ENCODE measurements at places on chromosomes 7 and 10.
A peak's percentile ranks its signal among the peaks of the same experiment; 100 is the strongest.

GRCh38 chr10:125062227-125062913, 98.0 kb downstream of the CTBP2 start:
- ATAC-seq: no peak

DNA sequence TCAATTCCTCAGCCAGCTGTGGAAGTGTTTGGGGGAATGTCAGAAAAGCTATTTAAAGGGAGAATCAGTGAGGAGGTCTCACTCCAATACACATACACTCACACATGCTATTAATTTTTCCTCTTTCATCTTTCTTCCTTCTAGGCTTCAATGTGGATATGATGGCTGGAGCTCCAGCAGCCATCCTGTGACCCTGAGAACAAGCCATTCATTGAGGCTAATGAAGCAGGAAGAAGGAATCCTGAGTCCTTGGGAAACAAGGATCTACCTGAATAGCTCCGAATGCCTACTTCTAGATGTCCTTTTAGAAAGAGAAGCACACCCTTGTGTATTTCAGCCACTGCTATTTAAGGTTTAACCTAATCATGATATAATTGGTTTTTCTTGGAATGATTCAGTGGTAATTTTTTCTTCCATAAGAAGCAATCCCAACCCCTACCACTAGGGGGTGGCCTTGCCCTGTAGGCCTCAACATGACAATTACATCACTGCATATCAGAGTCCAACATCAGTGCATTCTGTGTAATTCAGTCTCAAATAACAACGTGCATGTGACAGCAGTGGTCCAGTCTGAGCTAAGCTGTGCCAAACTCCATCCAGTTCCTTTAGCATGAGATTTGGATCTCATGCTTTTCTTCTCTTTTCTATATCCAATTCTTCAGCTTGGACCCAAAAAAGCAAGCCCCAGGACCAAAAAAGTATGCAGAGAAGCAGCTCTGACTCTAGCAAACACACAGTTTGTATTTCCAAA, 85.3 kb upstream of the ANKRD1 start:
- ATAC-seq: peak; percentile 81

GRCh38 chr7:141515941-141516340, 35.3 kb upstream of the AGK start:
- ATAC-seq: no peak

- ATAC-seq: no peak
These were observed 21.3 kb downstream of the CYP2W1 start for GRCh38 chr7:1004018-1004852.

DNA sequence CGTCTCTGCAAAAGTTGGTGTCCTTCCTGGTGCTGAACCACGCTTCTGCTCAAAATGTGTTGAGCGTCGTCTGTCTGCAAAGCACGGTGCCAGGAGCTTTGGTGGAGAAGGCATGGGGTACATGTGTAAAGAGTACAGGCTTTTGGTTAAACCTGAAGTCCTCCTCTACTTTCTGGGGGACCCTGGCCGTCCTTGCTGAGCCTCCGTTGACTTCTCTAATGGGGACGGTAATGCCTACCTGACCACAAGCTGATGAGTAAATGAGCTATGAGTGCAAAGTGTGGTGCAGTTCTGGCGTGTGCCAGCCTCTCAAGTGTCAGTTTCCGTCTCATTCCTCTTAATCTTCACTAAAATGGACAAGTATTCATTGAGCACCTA, 527 bp upstream of the HERPUD2 start:
- no peak for ATAC-seq

GRCh38 chr7:155066417-155066950, 3.6 kb upstream of the HTR5A start:
- ATAC-seq: no peak

DNA sequence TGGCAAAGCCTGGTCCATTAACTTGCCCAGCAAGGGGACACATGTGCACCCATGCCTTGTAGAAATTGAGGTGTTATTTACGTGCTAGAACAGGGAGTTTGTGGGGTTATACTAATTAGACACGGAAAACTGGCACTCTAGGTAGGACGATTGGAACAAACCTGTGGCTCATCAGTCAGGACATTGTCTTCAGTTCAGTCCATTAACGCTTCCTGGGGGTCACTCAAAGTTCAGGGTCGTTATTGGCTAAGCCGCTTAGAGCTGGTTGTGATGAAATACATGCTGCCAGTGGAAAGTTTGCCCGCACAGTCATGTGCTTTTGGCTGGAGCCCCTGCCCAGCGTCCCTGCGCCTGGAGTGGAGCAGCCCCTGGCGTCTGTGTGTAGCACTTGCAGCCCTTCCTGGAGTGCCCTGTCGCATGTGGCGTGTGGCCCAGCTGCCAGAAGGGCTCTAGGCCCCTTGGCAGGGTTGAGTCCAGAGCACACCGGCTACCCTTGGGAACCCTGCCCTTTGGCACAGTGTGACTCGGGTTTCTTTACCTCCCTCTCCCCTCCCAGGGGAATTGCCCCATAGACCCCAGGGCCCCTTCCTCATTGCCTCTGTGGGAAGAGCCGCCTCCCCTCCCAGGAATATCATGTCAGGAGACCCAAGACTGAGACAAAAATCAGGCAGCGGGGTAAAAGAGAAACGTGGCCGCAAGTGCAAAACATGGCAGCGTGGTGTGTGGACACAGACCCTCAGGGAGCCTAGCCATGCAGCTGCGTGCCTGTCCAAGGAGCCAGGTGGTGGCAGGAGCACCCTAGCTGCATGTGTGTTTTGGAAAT, 9.8 kb downstream of the ZNF775 start:
- peak; percentile 80 for ATAC-seq

- ATAC-seq: peak; percentile 48
These were observed 22.4 kb downstream of the DPYSL4 start for GRCh38 chr10:132209130-132209529.

DNA sequence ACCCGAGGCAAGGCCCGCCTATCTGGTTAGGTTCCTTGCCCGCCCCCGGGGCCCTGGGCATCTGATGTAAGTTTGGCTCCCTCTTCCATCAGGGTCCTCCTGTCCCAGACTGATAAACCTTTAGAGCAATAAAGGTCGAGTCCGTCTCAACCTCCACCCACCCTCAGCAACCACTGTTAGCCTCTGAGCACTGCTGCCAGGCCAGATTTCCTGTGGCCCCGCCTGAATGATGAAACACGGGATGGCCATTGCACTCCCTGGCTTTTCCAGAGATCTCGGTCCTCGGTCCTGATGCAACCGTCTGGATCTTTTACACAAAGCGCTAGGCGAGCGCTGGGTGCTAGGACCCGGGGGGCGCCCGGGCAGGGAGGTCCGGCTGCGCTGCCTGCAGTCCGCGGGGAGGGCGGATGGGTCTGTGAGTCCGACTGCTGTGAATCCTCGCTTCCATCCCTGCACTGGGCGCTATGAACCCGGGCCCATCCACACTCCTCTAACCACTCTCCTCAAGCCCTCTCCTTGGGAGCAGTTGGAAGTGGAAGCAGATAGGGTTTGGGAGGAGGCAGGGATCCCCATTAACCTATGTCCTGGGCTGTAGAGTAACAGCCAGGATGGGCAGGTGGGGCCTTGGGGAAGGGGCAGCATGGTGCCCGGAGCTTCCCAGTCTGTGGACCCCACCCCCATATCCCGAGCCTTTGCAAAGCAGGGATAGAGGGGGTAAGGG, 875 bp upstream of the DDIT4 start:
- peak; percentile 47 for ATAC-seq

GRCh38 chr7:105487579-105488571, 34.2 kb downstream of the PUS7 start:
- ATAC-seq: peak; percentile 66

GRCh38 chr10:75597773-75598440, 166.5 kb downstream of the LRMDA start:
- ATAC-seq: no peak

DNA sequence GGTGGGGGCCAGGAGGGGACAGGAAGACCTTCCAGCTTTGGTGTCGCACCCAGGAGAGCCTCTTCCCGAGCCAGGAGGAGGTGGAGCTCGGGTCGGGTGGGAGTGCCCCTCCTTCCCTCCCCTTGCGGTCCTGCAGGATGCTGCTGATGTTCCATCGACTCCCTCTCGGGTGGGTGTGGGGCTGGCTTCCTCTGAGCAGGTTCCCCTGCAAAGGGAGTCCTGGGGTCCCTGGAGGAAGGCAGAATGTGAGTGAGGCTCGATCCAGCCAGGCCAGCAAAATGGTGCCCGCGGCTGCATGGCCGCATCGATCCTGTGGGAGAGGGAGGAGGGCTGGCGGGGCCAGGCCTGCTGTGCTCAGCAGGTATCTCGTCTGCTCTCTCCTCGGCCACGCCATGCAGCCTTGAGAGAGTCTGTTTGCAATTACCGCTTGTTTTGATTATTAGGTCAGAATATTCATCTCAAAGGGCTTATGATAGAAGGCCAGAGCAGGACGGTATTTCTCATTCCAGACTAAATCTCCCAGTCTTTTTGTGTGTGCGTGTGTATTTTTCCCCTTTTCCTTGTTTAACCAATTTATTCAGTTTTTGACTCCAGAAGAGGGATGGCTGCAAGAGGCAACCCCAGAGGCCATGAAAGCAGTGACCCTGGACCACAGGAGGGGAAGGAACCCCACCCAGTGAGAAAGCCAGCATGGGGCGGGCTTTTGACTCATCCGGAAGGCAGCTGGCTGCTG, 137.3 kb upstream of the ZMIZ1 start:
- ATAC-seq: peak; percentile 85

DNA sequence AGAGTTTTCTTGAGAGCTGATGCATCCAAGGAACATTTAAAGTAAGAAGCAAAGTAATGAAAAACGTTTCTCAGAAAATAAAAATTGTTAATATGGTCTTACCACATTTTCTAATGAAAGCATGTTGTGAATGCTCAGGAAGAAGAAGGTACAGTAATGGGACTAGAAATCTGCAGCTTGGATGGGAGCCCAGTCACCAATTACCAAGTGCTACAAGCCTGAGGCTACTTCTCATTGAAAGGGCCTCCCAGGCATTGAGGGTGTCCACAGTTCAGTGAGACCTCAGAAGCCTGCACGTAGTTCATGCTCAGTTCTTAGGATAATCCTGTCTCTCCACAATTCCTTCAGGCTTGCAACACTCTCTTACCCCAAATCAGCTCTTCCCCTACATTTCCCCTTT, 17.6 kb downstream of the PTN start:
- no peak for ATAC-seq

DNA sequence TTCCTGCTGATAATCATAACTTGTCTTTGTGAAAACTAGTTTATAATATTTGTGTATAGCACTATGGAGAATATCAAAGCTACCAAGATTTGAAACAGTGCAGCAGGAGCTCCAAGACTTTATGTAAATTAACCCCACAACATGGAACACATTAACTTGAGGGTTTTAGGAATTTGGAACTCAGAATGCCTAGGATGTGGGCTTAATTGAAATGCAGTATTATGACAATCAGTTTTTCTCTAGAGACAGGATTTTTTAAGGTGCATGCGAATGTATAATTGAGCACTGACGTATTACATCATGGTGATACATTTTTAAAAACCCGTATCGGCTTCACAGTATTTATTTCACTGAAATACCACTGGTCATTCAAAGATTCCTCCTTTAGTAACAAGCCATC, 313.1 kb upstream of the DGKB start:
- ATAC-seq: no peak

DNA sequence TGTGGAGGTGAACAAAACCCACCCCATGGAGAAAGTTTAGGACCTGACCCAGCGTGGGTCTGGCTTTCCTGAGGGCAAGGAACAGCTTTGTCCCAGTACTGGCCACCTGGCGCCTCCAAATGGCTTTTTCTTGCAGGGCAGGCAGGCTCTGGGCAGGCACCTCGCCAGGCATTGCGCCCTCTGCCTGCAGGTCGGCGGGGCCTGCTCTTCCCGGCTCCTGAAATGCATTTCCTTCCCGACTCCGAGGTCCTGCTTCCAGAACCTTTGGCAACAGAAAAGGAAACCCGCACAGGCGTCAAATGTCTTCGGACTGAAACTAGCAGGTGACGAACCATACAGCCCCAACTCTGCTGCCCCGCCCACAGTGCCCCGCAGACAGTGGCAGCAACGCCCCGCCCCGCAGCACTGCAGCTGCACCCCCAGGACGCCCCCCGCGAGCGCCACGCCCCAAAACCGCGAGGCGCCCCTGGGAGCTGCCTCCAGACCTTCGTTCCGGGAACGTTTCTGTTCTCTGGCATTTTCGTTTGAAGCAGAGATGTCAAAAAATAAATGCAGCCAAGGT, 65.5 kb downstream of the C10orf143 start:
- ATAC-seq: no peak

GRCh38 chr7:103989200-103989784, at the start of gene RELN:
Gene RELN (minus strand): TSS chr7:103989658. CDS start chr7:103989356, 302 bp downstream.
- peak; percentile 12 for ATAC-seq

GRCh38 chr10:30438021-30438850, 4.3 kb downstream of the MAP3K8 start:
- ATAC-seq: no peak

DNA sequence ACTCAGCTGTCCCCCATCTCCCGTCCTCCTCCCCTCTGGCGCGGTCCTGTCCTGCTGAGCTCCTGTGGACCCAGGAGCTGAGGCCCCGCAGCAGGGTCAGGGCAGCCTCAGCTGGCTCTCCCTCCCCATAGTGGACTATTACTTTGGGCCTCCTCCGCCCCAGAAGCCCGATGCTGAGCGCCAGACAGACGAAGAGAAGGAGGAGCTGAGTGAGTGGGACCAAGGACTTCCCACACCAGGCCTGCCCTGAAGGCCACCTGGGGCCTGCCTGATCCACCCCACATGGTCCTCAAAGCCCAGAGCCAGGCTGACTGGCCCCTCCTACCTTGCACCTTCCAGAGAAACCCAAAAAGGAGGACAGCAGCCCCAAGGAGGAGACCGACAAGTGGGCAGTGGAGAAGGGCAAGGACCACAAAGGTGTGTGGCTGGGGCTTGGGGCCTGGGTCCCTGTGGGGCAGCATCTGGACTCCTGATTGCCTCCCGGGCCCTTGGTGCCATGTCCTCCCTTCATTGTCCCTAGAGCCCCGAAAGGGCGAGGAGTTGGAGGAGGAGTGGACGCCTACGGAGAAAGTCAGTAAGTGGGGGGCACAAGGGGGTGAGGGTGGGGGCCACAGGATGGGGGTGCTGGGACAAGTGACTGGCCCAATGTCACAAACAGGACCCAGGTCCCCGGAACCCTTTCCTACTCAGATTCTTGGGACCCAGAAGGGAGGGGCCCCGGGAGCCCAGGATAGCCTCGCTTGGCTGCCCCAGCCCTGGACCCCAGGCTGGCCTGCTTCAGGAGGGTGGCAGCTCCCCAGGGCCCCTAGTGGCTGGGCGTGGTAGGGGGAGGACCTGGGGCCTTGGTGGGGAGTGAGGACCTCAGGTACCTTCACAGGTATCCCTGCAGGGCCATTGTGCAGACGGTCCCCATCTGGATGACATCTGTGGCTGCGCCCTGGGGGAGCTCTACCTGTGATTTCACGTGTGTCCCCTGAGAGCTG, 4.9 kb downstream of the AEBP1 start:
- ATAC-seq: no peak

GRCh38 chr7:42687211-42688055, 224.4 kb downstream of the C7orf25 start:
- ATAC-seq: peak; percentile 59

- ATAC-seq: no peak
These were observed 116.2 kb downstream of the SLC25A13 start for GRCh38 chr7:96205665-96206064.

GRCh38 chr10:105964009-105964408, 1200.5 kb downstream of the SORCS1 start:
- no peak for ATAC-seq

- ATAC-seq: no peak
These were observed 87.8 kb downstream of the TBXAS1 start for GRCh38 chr7:139916717-139917395.

GRCh38 chr7:11969643-11970042, 137.6 kb upstream of the THSD7A start:
- ATAC-seq: no peak
